ENCODE measurements at places on chromosomes 1 and 21.

GRCh38 chr1:55427606-55428005, 212.4 kb upstream of the USP24 start:
- no peak for DNase-seq

DNA sequence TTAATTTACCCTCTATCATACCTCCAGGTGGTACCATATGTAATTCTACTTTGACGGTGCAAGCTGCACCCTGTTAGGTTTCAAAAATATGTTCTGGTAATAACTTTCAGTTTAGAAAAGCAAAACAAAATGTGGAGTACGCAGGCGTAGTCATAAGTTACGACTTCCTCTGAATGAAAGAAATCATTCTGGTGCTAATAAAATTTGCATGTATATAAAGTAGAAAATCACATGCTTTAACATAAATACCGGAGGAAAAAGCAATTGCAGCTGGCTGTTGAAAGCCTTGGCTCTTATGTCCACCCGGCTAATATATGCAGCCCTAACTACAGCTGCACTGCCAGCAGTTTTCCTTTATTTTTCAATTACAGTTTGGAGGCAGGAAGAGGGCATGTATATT, 65.2 kb upstream of the TMPRSS15 start:
- DNase-seq, result no peak

DNA sequence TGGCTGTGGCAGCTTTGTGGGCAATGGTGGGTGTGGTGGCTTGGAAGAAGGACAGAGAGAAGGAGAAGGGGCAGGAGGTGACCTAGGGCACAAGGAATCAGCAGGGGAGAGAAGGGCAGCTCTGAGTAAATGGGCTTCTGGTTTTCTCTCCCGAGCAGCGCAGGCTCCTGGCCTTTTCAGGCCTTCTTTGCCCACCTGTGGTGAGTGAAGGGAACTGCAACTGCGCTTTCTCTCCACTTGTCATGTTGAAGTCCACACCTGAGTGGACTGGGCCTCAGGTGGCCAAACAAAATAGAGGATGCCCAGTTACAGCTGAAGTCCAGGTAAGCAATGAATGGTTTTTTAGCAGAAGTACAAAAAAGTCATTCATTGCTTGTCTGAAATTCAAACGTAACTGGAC, 29.4 kb upstream of the KCNA10 start:
- DNase-seq, result no peak

DNA sequence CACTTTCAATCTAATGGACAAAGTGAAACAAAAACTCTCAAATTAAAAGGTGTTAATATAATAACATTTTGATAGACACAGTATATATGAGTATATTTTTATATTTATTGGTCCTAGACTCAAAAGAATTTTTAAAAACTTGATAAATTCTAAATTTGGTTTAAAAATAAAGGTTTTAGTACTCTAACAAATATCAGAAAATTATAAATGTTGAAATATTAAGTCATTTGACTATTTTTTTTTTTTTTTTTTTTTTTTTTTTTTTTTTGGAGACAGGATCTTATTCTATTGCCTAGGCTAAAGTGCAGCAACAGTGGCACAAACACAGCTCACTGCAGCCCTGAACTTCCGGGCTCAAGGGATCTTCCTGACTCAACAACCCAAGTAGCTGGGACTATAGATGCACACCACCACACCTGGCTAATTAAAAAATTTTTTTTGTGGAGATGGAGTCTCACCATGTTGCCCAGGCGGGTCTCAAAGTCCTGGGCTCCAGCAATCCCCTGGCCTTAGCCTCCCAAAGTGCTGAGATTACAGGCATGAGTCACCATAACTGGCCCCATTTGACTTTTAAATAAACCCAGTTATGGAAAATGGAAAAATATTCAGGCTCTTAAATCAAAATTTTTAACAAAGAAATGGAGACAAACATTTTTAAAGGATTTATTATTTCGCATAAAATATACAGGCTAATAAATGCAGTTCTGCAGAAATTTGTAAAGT, 60.8 kb upstream of the RBM34 start:
- DNase-seq, result no peak

- no peak for DNase-seq
These were observed 80.4 kb upstream of the SPATA6 start for GRCh38 chr1:48552420-48552819.

- DNase-seq, result no peak
These were observed 50.3 kb upstream of the CTPS1 start for GRCh38 chr1:40929155-40929554.

GRCh38 chr1:244989813-244990212, 125.5 kb upstream of the HNRNPU start:
- DNase-seq, result no peak

GRCh38 chr1:88544195-88544594, 139.9 kb upstream of the PKN2 start:
- DNase-seq, result no peak

DNA sequence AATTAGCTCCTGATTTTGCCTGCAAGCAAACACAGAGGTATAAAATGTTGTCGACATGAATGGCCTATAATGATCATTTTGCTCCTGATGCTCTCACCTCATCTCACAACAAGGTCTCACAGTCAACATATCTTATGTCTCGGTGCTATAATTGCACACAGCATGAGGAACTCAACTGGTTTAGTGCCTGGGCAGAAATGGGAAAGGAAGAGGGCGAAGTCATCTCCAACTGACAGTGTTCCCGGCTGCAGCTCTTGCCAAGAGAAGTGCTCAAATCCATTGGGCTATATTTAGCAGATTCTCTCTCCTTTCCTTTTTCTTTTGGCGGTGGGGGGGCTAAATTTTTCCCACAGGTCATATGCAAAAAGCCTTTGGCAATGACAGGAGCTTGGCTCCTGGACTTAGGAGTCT, 53.0 kb downstream of the SLC45A1 start:
- peak; percentile 32 for DNase-seq

- DNase-seq, result no peak
These were observed 1.1 kb upstream of the PRDM16 start for GRCh38 chr1:3067671-3068563.

DNA sequence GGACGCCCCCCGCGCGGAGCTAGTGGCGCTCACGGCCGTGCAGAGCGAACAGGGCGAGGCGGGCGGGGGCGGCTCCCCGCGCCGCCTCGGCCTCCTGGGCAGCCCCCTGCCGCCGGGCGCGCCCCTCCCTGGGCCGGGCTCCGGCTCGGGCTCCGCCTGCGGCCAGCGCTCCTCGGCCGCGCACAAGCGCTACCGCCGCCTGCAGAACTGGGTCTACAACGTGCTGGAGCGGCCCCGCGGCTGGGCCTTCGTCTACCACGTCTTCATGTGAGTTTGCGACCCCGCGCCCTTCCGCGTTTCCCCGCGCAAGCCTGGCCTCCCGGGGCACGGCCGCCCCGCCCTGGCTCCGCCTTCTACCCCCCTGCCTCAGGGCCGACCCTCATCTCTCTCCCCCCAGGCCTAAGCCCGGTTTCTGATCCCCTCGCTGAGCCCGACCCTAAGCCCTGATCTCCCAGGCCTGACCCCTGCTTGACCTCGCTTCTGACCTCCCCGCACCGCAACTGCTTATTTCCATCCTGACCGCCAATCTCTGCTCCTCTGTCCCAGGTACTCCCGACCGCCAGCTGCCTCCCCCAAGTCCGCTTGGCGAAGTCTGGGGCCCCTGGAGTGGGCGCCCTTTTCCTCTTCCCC, 669 bp downstream of the KCNQ4 start:
- DNase-seq, result peak; percentile 58

DNA sequence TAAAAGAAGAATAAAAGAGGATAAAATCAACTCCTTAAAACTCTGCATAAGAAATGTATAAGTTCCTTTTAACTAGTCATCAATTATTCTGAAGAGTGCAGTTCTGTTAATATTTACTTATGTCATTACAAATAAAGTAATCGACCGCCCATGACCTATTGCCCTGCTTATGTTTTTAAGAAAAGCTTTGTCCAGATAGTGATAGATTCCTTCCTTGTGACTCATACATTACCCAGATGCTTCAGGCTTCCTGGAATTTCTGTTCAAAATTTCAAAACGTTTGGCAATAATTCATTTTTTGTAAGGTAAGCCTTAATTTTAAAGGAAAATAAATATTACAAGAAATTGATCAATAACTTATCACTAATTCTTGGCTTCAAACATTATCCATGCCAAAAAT, 918.2 kb upstream of the ADGRL2 start:
- no peak for DNase-seq

DNA sequence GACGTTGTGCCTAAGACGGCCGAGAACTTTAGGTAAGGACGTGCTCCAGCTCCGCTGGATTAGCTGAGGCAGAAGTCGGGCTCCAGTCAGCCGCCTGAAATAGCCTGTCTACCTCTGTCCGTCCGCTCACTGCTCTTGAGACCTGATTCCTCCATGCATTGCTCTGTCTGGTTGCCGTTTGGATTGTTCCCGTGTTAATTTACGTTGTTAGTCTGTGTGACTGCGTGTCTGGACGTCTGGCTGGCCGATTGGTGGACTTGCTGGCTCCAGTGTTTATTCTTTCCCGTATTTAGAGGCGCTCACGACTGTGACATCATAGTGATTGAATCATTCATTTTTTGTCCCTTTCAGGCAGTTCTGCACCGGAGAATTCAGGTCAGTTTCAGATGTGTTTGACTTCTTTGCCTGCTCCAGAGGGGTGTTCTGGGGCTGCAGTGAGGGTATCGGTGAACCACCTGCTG, 684 bp downstream of the PPIH start:
- DNase-seq, result no peak

DNA sequence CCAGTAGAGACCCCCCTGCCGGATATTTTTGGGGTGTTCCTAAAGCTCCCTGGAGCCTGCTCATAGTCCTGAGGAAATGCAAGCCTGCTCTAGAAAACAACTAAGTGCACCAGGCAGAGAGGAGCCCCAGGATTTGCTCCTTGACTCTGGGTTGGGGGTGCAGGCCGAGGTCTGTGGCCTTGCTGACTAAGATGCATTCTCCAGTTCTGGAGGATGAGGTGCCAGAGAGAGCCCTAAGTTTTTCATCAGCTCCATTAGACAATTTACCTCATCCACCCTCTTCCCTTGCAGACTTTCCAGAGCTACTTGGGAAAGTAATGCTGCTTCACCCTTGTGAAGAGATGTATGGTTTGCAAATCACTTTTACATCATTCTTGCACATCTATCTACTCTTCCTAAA, 9.1 kb downstream of the TUFT1 start:
- no peak for DNase-seq

- DNase-seq, result no peak
These were observed 63.6 kb upstream of the TTLL7 start for GRCh38 chr1:84062496-84062895.

- DNase-seq, result no peak
These were observed 322.1 kb upstream of the TMPRSS15 start for GRCh38 chr21:18725653-18726052.

DNA sequence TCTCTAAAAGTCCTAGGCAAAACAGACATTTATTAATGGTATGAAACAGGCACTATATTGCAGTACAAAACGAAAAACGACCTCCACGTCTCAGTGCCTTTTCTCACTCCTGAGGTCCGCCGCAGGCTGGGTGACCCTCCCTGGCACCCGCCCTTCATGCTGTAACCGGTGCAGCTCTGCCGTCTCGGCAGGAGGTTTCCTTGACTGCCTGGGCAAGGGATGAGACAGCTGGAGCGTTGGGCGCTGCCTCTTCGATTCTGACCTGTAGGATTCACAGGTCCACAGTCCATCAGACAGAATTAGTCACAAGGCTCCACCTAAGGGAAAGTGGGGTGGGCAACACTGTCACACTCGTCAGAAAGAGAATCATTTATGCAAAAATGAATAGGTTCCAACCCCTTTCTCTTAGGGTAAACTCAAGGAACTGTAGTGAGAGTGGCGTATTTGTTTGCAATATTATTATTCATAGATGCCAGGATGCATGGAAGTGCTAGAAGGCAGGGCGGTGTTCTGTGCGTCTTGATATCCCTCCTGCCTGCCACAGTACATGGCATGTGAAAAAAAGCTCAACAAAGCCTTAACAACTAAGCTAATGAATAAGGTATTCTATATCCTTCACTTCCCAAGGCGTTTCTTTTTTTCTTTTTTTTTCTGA, 23.5 kb upstream of the ZBTB18 start:
- no peak for DNase-seq

GRCh38 chr1:226211181-226211821, 12.2 kb upstream of the MIXL1 start:
- DNase-seq, result no peak

GRCh38 chr1:173043253-173043652, 7.5 kb downstream of the TNFSF18 start:
- DNase-seq, result peak; percentile 6

DNA sequence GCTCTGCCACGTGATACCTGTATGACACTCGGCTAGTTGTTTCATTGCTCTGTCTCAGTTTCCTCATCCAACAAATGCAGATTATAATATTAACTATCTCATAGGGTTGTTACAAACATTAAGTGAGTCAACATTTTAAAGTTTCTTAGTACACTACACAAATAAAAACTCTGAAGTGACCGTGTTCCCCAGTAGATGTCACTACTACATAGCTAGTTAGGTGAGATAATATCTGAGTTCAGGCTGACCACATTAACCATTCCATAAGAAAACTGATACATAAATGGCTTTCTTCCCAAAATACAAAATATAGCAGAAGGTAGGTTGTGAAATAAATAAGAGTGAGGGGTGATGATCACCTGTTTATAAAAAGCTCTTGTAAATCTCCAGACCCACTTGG, 214.1 kb downstream of the NUF2 start:
- no peak for DNase-seq

DNA sequence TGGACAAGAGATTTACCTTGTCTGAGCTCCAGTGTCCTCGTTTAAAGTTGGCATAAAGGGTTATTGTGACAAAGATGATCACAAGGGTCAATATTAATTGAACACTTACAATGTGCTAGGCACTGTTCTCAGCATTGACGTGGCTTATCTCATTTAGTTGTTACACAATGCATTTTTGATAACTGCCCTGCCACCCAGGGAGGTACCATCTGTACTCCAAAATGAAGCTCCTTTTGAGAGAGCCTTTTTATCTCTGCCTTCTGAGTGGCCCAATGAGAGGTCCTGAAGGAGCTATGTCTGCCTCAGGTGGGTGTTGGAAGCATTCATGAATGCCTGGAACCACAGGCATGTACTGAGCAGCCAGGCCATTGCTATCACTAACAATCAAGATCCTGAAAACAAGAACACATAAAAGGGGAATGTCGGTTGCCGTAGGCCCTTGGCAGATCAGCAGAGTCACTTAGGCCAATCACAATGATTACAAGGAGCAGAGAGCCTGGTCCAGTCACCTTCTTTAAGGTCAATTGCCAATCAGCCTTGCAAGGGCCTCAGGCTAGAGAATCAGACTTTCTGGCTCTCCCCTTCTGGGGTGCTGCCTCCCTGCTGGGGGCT, 78.5 kb downstream of the NMNAT2 start:
- DNase-seq, result no peak

- no peak for DNase-seq
These were observed 19.4 kb upstream of the UBE2U start for GRCh38 chr1:64184003-64184440.

- no peak for DNase-seq
These were observed 20.1 kb upstream of the GJA8 start for GRCh38 chr1:147882535-147882934.

GRCh38 chr1:182677397-182678098, 6.8 kb downstream of the RGS8 start:
- DNase-seq, result no peak

Measured in kidney (tissue), 22 donors.